Kidney (tissue), 22 donors: ENCODE measurements at places on chromosomes 5 and 9.

DNA sequence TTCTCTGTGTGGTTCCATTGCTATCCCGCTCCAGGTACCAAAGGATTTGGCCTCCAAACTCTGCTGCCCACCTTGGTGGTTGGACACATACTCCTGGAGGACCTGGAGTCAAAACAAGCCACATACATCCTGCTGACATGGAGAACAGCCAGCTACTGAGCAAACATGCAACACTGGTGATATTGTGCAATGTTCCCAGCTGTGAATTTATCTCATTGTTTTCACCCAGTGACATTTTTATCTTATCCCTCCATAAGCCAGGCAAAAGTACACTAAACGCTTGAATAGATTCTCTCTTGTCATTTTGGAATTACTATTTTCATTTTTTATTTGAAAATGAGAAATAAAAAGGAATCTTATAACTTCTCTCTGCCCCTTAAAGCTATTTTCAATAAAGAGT is 11.1 kb upstream of the CTSL start:
- no peak for DNase-seq

DNA sequence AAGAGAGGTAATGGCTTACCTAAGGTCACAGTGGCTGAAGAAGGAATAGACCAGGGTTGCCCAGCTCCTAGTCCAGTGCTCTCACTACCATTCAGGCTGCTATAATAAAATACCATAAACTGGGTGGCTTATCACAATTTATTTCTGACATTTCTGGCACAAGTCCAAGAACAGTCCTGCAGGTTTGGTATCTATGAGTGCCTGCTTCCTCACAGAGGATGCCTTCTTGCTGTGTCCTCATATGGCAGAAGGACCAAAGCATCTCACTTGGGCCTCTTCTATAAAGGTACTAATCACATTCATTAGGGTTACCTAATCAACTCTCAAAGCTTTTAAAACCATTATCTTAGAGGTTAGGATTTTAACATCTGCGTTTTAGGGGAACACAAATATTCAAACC is 17.2 kb downstream of the STARD4 start:
- DNase-seq = no peak

DNA sequence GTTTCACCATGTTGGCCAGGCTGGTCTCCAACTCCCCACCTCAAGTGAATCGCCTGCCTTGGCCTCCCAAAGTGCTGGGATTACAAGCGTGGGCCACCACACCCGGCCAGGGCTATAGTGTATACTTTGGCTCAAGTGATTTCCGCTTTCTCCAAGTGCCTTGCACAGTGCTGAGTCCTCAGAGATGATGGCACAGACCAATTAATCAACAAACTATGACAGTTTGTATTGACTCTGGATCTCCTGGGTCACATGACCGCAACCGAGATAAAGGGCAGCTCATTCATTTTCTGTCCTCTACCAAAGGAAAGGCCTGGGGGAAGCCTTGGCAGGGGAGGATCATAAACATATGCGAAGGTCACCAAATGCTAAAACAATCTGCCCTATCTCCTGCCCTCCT is 11.4 kb upstream of the LARP1 start:
- no peak for DNase-seq

- DNase-seq = peak; percentile 19
Measured at GRCh38 chr9:97934321-97935115, 3.5 kb downstream of the HEMGN start.

DNA sequence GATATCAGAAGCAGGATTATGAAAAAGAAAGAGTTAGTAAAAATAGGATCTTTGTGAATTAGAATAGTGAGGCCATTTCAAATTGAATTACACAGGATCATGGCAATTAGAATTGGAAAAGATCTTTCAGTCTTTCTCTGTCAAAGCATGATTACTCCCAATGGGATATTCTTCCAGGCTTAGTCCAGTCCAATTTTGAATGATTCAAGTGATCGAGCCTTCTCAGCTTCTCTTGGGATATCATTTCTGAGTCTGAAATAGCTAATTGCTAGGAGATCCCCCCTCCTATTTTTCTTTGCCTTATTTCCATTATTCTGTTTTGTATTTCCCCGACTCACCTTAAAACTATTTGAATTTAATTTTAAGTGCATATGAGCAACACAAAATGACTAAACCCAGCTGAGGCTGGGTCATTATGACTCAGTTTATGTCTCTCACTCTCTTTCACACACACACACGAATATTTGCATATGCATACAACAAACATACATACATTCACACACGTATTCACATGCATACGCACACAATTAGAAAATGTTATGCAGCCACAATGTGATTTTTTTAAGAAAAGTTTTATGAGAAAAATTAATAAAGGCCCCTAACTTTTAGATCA is 34.8 kb upstream of the EFNA5 start:
- no peak for DNase-seq

- DNase-seq = peak; percentile 27
Measured at GRCh38 chr5:104540448-104540847, 977.9 kb upstream of the NUDT12 start.

DNA sequence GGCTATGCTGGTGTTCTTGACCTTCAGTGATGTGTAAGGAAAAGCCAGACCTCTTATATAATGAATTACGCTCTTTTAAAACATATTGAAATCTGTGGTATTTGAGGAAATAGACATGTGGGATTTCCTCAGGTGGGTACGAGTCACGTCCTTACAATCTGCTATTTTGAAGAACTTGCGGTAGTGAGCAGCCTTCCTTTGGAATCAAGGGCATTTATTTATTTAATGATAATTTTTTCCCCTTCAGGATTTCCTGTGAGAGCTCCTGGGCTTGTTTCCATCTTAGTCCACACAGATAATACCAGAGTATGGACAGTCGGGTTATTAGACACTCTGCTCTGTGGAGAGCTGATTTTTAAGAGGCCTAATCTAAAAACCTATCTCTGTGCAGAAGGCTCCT is 167.9 kb downstream of the ARHGEF28 start:
- no peak for DNase-seq

DNA sequence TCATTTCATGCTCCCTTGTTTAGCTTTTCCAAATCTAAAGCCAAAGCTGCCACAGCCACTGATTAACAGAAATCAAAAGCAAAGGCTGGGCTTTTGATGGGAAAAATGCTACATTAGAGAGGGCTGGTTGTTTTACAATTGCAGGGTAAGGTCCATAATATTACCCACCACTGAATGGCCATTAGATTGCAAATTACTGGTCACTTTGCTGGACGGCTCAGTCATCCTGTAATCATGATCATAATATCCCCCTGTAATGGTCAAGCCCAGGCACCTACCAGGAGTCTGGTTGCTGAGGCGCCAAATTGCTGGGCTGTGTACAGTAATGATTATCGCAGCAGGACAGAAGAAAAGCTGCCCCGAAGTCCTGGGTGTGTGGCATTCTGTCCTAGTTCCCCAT is 286.5 kb downstream of the ZSWIM6 start:
- no peak for DNase-seq

DNA sequence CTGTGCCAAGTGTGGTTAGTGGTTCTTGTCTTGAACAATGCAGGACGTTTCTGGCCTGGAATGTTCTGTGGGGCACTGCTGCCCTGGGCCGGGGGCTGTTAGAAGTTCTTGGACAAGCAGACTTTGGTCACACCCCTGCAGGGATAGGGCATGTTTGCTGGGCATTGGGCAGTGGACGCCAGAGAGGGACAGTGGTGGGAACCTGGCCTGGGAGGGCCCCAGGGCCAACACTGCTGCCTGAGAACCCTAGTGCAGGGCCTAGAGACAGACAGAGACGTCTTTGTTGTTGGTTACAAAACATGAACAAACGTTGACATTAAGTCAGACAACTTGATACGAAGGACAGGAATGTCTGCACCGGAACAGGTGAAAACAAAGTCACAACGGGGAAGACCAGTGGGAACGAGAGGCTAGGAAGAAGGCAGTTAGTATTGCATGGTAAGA is 57.0 kb downstream of the WNK2 start:
- no peak for DNase-seq

GRCh38 chr9:33106827-33107621 is 30.6 kb upstream of the SMU1 start:
- peak; percentile 55 for DNase-seq

DNA sequence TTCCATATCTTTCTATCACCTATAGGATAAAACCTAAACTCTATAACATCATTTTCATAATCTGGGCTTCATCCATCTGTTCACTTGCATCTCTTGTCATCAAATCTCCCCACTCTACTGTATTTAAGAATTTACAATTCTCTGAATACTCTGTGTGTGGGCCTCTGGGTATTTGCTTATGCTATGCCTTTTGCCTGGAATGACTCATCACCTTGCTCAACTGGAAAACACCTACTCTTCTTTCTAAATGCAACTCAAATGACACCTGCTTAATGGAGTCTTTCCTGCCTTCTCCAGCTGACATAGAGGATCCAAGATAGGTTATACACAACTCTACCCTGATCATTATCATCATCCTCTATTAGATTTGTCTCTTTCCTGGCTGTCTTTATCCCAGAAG is 421.7 kb downstream of the SPATA31D1 start:
- no peak for DNase-seq

DNA sequence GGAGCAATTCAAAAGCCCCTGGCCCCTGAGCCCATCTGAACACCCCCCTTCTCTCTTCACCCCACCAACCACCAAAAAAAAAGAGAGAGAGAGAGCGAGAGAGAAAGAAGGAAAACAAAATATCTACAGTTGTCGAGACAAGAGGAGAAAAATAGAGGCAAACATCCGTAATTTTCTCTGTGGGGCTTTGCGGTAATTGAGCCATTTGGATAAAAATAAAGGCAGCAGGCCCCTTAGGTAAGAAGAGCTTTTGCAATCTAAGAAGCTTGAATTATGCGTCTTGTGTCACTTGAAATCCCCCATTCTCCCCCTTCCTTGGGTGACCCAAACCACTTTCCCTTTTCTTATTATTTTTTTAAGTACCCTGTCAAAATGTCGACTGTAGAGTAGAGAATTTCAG is 35.5 kb upstream of the FUBP3 start:
- no peak for DNase-seq

DNA sequence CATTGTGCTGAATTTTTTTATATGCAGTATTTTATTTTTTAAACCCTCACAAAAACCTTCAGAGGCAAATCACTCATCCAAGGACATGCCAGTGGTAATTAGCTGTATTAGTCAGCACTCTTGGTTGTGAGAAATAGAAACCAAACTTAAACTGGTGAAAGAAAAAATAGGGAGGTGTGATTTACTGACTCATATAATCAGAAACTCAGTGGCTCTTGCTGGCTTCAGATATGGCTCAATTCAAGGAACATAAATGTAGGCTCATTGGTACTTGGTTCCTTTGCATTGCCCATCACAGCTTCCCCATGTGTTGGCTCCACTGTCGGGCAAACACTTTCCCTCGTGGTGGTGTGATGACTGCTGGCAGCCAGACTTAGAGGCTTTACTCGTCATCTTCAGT is 497.2 kb downstream of the MAT2B start:
- DNase-seq = no peak

DNA sequence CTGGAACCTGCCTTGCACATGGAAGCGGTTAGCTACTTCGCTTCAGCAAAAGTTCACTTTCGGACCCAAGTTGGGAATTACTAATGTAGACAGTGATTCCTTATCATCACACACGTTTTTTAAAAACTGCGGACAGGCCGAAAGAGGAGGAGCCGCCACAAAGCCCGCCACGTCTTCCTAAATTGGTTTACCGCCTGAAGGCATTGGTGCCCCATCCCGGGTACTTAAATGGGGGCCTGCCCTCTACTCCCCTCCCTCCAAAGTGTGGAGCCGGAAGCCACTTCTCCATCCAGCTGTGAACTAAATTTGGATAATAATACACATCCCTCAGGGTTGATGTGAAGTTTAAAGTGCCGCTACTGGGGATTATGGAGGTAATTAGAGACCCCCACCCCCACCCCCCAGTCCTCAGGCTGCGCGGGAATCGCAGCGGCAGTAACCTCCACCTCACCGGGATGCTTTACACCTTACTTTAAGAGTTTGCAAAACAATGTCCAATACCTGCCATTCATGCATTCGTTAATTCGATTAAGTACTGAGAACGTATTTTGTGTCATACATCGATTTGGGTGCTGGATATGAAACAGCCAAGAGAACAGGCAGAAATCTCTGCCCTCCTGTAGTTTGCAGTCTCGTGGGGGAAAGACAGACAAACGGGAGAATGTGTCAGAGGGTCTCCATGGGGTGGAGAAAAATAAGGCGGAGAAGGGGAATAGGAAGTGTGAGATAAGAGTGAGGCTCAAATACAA is 937 bp upstream of the MACROH2A1 start:
- DNase-seq = no peak

GRCh38 chr9:123929870-123930831 is at the start of gene DENND1A:
DENND1A (minus strand) TSS chr9:123930126; CDS start chr9:123929905, 221 bp downstream.
- DNase-seq = peak; percentile 97

DNA sequence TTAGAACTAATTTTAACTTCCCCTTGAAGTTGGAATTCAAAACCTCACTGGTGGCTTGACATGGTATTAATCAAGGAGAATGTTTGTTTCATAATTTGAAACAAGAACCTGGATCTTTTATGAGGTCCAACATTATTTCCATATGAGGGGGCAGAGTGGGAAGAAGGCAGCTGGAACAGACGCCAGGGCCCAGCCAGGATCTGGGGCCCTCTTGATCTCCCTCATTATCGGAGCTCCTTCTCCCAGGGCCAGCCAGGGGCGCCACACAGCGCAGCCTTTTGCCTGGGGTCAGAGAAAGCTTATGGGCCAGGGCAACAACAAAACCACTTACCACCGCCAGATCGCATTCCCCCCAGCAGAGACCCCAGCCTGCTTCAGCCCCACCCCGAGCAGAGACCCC is 27.1 kb upstream of the NKD2 start:
- DNase-seq = no peak

GRCh38 chr9:98010445-98010844 is 27.3 kb downstream of the ANP32B start:
- no peak for DNase-seq

GRCh38 chr5:181242031-181242451 is 1.7 kb downstream of the RACK1 start:
- no peak for DNase-seq

GRCh38 chr5:176436656-176437055 is 11.5 kb upstream of the FAF2 start:
- no peak for DNase-seq

- DNase-seq = no peak
Measured at GRCh38 chr9:122192261-122192875, 32.7 kb downstream of the MORN5 start.

- no peak for DNase-seq
Measured at GRCh38 chr5:144017119-144017518, 153.3 kb downstream of the YIPF5 start.

DNA sequence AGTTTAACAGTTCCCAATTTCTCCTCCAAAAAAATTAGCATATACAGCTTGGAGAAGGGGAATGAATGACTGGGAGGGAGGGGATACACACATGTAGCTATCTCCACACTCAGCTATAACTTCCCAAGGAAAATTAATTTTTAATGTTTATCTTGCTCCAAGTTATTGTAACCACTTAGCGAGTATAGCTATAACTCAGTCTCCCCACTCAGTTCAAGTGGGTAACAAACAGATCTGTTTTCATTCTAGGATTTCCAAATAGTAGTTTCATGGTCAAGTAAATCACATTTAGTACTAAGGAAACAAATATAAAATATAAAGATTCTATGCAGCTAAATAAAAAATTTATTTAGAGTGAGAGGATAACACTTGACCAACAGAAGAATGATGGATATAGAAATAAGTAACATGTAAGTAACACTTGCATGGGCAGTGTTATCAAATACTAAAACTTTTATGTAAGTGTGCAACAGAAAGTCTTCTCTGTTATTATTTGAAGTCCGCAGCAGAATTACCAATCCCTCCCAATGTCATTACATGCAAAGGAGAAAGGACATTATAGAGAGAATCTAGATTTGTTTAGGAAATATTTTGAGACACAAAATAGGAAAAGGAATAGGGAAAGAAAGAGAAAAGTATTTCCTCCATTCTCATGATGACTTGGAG is 10.2 kb upstream of the NFIB start:
- DNase-seq = no peak
